Testis (tissue), 5 donors: ENCODE measurements at places on chromosomes 1 and 21. TPM values are rescaled to one million over a fixed set of nuclear protein-coding genes. Genes with fewer than 3 reads are reported as not detected.

- no peak for DNase-seq
These were observed 224.0 kb downstream of the C1orf94 start for GRCh38 chr1:34400675-34401074.

Gene SWT1
- total RNA-seq = 44.6 TPM

GRCh38 chr1:223706077-223706973 is 6.0 kb upstream of the CAPN2 start:
- DNase-seq = no peak

Gene C1QC
- 8.6 TPM for total RNA-seq

DNA sequence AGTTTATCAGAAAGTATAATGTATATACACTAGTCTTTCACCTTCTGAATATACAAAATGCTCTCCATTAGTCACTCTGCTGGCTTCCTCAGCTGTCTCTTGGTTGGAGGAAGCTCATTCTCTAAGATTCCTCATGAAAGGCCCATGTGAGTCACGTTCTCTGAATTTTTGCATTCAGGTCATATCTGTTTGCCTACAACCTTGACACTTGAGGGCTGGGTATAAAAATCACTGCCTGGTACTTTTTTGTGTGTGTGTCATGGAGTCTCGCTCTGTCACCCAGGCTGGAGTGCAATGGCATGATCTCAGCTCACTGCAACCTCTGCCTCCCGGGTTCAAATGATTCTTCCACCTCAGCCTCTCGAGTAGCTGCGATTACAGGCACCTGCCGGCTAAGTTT is 2.8 kb upstream of the GALNT2 start:
- DNase-seq = no peak

GRCh38 chr1:44919400-44919799 is 67.0 kb downstream of the EIF2B3 start:
- DNase-seq = no peak

GRCh38 chr1:99680270-99680669 is 34.4 kb downstream of the PALMD start:
- DNase-seq = no peak

DNA sequence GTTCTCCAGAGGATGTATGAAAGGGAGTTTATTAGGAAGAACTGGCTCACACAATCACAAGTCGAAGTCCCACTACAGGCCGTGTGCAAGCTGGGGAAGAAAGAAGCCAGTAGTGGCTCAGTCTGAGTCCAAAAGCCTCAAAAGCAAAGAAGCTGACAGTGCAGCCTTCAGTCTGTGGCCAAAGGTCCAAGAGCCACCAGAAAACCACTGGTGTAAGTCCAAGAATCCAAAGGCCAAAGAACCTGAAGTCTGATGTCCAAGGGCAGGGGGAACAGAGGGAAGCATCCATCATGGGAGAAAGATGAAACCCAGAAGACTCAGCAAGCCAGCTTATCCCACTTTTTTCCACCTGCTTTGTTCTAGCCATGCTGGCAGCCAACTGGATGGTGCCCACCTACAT is 21.4 kb upstream of the CEP350 start:
- no peak for DNase-seq

DNA sequence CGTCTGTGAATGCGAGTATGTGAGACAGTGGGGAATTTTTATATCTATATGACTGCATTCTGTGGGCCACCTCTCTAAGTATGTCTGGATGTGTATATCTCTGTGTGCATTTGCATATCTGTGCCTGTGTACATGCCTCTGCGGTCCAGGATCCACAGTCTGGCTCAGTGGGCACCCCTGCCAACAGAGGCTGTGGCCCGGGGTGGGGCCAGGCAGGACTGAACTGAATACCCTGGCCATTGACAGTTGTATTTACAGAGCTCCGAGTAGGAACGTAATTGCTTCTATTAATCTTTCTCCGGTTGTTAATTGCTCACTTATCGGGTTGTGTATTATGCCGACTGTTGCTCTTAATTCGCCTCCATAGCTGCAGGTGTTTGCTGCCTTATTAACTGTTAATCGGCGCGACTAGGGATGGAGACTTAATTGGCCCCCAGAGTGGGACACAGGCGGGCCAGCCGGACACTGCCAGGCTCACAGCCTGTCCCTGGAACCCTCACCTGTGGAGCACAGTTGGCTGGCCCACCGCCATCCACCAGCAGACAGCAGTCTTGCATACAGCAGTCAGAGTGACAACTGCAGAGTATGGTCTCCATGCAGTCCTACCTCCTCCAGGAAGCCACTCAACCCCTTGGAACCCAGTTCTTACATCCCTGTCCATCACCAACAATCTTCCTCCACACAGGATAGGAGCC is 22.4 kb upstream of the ADGRB2 start:
- no peak for DNase-seq

DNA sequence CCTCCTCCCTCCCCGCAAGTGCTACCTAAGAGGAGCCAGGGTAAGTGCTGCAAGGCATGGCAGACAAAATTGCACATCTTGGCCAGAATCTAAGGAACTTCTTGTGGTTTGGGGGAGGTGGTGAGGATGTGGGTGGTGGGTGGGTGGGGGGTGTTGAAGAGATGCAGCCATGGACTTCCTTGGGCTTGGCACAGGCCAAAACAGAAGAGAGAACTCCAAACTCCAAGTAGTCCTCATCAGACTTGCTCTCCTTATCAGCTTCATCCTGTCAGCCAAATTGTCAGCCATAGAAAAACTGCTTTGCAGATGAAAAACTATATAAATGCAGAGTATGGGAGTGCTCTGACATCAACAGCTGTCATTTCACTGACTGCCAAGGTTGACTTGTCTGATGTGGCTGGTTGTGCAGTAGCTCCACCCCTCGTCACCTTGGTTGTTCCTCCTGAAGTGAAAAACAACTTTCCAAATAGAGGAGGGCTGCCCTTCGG is 7.1 kb downstream of the AMIGO1 start:
- no peak for DNase-seq

Gene CYP4X1
- total RNA-seq = 10.4 TPM

DNA sequence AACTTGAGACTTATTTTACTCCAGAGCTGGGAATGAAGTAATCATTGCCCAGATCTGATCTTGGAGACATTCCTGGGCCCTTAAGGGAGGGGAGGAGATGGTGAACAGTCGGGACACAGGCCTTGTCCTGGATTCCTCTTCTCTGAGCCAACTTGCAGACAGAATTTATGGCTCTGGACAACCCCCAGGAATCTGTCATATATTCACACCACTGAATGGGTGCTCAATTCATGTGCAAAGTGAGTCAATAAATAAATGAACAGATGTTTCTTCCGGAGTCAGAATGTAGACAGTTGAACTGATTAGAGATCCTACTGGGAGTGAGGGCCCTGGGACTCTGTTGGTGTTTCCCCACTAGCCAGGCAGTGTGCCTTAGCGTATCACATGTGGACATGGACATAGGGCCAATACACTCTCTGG is 2.6 kb downstream of the TUFT1 start:
- DNase-seq = no peak

Gene AJAP1
- 5.4 TPM for total RNA-seq

Gene ARV1
- total RNA-seq = 40.7 TPM

Gene AMPD1
- 0.12 TPM for total RNA-seq

DNA sequence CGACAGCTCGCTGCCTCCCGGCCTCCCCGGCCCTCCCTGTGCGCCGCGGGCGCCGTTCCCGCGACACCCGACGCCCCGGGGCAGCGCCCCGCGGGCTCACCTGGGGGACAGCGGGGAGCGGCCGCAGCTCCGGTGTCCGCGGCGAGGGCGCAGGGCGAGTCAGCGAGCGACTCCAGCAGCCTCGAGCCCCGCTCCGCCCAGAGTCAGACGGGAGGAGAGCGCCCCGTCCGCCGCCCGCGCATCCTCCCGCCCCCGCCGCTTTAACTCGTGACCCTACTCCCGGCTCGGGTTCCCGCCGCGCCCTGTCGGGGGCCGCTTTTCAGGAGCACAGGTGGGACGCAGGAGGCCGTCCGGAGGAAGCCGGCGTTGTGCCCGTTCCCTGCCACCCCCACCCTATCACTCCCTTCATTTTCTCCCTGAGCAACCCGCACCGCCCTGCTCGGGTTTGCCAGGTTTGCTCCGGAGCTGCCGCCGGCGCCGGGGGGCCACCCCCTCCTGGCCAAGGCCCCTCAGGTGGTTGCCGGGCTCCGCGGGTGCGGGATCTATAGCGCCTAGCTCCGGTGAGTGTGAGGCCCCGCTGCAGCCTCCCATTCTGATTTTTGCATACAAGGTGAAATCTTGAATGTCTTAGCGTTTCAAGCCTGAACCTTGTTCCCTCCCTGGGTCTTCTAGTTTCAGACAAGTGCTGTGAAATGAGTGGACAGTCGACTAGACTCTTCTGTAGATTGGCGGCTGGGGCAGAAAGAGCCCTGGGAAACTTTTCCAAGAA is at the start of gene MCOLN3:
Gene MCOLN3, minus strand, starts transcription at position 205 of the 769 bp plus-strand sequence. CDS start 3,140 bp downstream, outside the sequence.
- peak; percentile 40 for DNase-seq

Gene EXOSC10
- total RNA-seq = 78.8 TPM

Gene OR14K1
- 3.0 TPM for total RNA-seq

DNA sequence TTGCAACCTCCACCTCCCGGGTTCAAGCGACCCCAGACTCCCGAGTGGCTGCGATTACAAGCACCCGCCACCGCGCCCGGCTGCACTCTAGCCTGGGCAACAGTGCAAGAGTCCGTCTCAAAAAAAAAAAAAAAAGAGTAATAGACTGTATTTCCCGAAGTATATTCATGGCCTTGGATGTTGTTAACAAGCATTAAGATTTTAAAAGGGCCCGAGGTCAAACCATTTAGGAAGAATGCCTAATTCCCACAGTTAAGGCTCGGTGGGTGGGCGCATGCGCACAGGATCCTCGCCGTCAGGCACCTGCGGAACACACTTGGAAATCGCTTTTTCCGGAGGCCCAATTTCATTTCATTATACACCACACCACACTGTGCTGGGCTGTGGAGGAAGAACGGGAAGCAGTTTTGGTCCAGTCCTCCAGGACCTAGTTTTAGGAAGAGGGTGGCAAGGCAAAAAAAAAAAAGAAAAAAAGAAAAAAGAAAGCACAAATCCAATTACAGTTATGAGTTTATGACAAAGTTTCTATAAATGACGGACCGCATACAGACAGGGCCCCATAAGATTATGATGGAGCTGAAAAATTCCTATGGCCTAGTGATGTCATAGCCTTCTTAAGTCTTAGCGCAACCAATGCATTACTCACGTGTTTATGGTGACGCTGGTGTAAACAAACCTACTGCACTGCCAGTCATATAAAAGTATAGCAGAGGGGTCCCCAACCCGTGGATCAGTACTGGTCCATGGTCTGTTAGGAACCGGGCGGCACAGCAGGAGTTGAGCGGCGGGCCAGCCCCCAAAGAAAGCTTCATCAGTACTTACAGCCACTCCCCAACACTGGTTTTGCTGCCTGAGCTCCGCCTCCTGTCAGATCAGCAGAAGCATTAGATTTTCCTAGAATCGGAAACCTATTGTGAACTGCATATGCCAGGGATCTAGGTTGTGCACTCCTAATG is 38.2 kb downstream of the H3-3A start:
- peak; percentile 51 for DNase-seq

Gene PROK1
- total RNA-seq = 50.4 TPM

GRCh38 chr1:22524481-22524880 is 38.8 kb upstream of the EPHA8 start:
- DNase-seq = no peak

- DNase-seq = no peak
These were observed 53.1 kb upstream of the CD55 start for GRCh38 chr1:207268337-207268736.

GRCh38 chr1:1862905-1863547 is 27.9 kb downstream of the GNB1 start:
- no peak for DNase-seq
